H4 (cell line): ENCODE measurements at places on chromosomes 3 and 15. TPM values are rescaled to one million over a fixed set of nuclear protein-coding genes. Genes with fewer than 3 reads are reported as not detected.

The C3orf18 gene
- total RNA-seq, result 0.41 and 0.68 TPM in 2 replicates

The CRELD1 gene
- 7.4 and 8.7 TPM in 2 replicates for total RNA-seq

The AHSG gene
- total RNA-seq, result not detected in 2 replicates

The DZIP1L gene
- 4.5 and 6.3 TPM in 2 replicates for total RNA-seq

The DPPA2 gene
- total RNA-seq, result not detected in 2 replicates

The CD96 gene
- total RNA-seq, result 3.0 and 3.9 TPM in 2 replicates

The EFL1 gene
- total RNA-seq, result 9.7 and 10.5 TPM in 2 replicates

The UCN2 gene
- total RNA-seq, result 0.29 and 0.56 TPM in 2 replicates

The ZCWPW2 gene
- total RNA-seq, result 0.37 and 0.45 TPM in 2 replicates

The SLC22A13 gene
- 0.10 TPM in 1 of 2 replicates, not detected in the other for total RNA-seq

The GP9 gene
- total RNA-seq, result not detected in 2 replicates

The GUCA1C gene
- total RNA-seq, result not detected in 2 replicates

The COL7A1 gene
- total RNA-seq, result 6.8 and 7.0 TPM in 2 replicates

GRCh38 chr3:115218859-115219258 lies 71.8 kb upstream of the ZBTB20 start:
- DNase-seq, result no peak

DNA sequence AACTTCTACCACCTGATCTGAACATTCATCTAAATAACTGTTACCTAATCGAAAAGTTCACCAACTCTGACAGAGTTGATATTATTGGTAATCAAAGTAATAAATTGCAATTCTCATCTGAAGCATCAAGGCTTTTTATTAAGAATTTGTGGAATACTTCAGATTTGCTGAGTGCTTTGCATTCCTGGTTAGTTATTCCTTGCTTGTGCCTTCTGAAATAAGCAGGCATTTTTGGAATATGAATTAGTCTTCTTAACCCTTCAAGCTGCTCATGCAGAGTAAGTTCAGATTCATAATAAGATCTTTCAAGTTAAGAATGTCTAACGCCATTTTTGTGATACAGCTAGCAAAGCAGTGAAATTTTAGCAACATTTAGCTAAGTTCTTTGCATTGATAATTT lies 188.5 kb downstream of the ALCAM start:
- no peak for DNase-seq

- no peak for DNase-seq
Observed at GRCh38 chr15:52124270-52124880, 11.8 kb upstream of the BCL2L10 start.

DNA sequence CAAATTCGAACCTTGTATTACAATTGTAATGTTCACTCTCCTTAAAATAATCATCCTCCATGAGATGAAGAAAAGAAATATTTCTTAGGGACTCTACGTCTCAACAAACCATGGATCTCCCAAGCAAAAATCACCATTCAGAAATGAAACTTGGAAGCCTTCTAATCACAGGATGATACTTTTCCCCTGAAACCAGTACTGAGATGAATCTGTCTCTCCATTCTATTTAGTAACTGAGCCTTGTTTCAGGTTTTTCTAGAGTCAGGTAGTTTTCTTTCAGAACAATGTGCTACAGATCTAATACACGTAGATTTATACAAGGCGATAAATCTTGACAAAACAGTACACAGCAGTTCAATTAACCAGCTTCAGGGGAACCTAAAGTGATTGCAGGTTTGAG lies 660.1 kb upstream of the CBLB start:
- DNase-seq, result no peak

- DNase-seq, result peak; percentile 30
Observed at GRCh38 chr3:73029321-73029796, 32.1 kb upstream of the EBLN2 start.

DNA sequence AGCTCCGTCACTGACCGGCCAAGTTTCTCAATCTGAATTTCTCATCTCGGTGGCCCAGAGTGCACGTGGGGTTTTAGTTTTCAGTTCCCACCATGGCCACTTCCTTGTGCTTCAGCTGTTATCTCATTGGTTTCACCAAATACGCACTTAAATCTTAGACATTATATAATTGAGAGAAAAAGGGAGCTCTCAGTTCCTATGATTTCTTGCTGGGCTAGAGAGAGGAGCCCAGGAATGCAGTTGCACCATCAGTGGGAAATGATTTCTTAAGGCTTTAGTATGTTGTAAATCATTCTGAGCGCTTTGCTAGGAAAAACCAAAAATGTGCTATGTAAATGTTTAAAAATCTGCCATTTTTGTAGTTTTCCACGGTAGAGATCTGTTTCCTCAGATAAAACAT lies 53.2 kb downstream of the OXNAD1 start:
- no peak for DNase-seq

DNA sequence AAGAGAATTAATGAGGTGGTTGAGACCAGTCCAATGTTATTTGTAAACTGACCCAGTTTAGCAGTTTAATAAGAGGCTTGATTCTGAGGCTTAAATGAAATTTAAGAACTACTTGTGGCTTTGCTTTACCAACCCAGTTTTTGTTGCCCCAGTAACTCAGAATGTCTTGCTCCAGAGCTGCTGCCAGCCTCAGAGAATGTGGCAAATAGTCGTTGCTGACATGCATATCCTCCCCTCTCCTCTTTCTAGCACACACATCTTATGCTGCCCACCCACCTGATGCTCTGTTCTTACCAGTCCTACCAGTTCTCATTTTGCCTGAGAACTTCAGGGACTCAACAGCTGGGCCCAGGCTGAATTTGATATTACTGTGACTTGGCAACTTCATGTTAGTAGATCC lies 92.4 kb upstream of the TSC22D2 start:
- DNase-seq, result peak; percentile 35

DNA sequence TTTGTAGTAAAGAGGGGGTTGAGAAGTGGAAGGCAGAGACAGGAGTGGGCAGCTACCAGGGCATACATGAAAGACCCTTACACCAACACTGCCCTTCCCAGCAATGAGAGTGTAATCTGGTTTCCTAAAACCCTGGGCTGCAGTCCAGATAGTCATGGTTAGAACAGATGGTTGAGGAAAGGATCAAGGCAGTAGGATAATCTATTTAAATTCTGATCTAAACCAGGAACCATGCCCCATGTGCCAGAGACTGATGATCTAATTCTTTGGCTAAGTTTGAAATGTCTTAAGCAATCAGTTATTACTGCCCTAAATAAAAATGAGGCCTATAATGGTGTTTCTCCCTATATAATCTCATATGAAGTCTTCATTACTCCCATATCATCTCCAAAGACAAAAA lies 59.6 kb downstream of the PRTG start:
- DNase-seq, result no peak

GRCh38 chr3:99176169-99176964 lies 274.9 kb upstream of the DCBLD2 start:
- DNase-seq, result no peak

DNA sequence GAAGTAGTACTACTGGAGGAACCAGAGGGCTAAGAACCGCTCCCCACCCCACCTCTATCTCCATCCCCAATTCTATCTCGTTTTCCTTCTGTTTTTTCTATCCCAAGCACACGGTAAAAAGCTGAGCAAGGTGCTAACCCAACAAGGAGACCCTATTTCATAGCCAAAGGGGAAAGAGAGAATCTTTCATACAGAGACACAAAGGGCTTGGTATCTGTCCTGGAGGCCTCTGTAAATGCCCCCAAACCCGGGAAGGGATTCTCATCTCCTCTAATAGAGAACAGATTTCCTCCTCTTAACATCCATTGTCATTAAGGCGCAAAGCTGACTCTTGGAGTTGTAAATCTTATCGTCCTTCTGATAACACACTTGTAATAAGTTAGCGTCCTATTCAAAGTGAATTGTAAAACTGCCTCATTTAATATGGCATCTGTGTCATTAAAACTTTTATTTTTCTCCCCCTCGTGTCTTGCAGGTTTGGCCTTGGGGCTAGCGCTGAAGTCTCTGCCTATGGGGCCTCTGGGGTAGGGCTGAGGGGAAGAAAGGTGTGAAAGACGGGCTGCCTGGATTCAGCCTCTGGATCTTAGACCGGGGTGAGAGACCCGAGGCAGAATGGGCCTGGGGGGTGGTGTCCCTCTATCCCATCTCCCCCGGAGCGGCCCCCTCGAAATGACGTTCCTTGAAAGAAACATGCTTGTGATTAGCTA lies 12.1 kb downstream of the NR2F2 start:
- DNase-seq, result no peak

- no peak for DNase-seq
Observed at GRCh38 chr3:21779909-21780308, 28.9 kb upstream of the ZNF385D start.

GRCh38 chr3:123728014-123728413 lies 143.2 kb upstream of the HACD2 start:
- peak; percentile 39 for DNase-seq

DNA sequence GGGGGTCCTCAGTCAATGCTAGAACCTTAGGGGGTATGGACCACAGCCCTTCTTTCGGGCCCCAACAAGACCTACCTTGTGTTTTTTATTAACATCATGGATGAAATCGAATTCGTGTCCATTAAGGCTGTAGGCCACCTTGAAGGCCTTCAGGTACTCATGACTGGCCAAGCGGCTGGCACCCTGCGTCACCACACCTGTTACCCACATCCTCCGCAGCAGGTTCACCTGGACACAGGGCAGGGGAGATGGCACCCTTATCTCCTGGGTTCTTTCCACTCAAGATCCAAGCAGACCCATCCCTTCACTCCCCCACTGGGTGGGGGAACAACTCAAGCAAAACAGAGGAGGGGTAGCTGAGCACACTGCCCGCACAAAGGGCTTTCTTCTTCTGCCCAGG lies 6.6 kb downstream of the MFGE8 start:
- DNase-seq, result no peak

GRCh38 chr15:73941044-73941443 lies 14.8 kb downstream of the LOXL1 start:
- peak; percentile 71 for DNase-seq

DNA sequence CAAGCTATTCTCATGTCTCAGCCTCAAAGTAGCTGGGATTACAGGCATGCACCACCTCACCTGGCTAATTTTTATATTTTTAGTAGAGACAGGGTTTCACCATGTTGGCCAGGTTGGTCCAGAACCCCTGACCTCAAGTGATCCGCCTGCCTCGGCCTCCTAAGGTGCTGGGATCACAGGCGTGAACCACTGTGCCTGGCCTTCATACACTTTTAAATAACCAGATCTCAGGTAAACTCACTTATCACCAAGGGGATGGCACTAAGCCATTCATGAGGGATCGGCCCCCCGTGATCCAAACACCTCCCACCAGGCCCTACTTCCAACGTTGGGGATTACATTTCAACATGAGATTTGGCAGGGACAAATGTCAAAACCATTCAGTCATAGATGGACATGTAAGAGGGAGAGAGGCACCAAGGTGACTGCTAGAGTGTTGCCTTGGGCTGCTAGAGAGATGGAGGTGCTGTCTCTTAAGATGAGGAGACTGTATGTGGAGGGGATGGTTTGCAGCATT lies 13.3 kb upstream of the DOCK3 start:
- no peak for DNase-seq

DNA sequence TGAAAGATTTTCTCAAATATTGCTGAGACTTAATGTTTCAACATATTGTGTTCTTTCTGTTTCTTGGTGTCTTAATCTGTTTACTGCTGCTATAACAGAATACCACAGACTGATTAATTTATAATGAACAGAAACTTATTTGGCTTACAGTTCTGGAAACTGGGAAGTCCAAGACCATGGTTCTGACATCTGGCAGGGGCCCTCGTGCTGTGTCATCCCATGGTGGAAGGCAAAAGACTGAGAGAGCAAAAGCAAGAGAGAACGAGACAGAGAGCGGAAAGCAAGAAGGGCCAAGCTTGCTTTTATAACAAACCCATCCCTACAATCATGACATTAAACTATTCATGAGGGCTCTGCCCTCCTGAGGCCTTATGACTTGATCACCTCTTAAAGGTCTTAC lies 88.7 kb downstream of the ARNT2 start:
- no peak for DNase-seq

- DNase-seq, result no peak
Observed at GRCh38 chr3:188259596-188259995, 105.6 kb downstream of the LPP start.

DNA sequence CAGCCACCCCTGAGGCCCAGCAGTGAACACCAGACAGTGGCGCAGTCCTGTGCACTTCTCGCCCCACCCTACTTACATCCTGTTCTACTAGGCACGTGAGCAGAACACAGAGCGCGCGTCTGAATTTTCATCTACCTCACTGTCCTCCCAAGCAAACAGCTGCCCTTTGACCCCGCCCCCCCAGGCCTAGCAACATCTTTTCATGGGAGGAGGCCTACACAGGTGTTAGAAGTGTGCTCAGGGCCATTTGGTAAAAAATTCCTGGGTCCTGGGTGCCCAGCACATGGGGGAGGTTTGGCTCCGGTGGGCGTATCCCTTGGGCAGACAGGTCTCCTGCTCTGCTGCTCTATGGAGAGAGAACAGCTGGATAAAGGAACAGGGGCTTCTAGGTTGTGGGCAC lies 95.0 kb downstream of the MYLK start:
- DNase-seq, result no peak

GRCh38 chr3:65330072-65330471 lies 642.3 kb upstream of the ADAMTS9 start:
- peak; percentile 31 for DNase-seq

GRCh38 chr3:126085841-126086240 lies 1.9 kb upstream of the SLC41A3 start:
- no peak for DNase-seq
